ENCODE measurements at places on chromosomes 5 and 9. TPM values are rescaled to one million over a fixed set of nuclear protein-coding genes. Genes with fewer than 3 reads are reported as not detected.

DNA sequence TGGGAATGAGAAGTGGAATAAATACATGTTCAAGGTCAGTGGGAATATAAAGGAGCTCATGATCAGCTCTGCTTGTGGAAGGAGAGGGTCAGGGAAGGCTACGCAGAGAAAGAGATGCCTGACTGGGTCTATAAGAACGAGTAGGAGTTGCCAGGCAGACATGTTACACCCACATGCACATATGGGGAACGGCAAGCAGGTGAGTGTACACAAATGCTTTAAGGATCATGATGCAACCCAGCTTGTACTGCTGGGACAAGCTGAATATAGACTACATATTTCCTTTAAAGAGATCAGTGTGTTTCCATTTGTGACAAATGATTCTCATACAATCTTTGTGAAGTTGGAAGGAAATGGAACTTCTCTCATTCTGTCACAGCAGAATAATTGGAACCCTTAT lies 141.7 kb downstream of the SPOCK1 start:
- no peak overlapping the region for H3K27ac ChIP-seq
- DNase-seq = no peak
- H3K27me3 ChIP-seq = peaks cover 18% of the 10 kb centered on the region
- H3K4me3 ChIP-seq = no peak overlapping the region
- H3K4me1 ChIP-seq = no peaks in the 10 kb centered on the region
- no peaks in the 10 kb centered on the region for H3K36me3 ChIP-seq

The GLDC gene
- total RNA-seq = 1.8 TPM

DNA sequence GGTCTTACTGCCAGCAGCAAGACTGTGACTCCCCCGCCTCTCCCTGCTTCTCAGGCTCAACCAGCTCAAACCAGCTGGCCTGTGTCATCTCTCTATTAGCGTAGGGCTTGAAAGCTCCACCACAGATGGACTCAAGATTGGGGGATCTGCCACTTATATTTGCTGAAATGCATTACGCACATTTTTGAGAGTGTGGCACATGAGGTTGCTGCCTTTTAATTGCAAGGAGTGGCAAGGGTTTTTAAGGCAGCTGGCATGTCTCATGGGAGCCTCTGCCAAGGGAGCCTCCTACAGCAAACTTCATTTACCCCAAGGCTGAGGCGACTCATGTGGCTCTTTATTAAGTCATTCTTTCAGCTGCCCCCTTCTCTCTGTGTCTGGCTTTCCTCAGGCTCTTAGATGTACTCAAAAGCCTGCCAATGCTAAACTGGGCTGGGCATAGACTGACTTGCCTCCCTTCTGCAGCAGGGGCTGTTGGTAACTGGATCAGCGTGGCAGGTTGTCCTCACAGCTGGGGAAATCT lies 219.3 kb downstream of the SMARCA2 start:
- no peak overlapping the region for H3K27ac ChIP-seq
- H3K27me3 ChIP-seq = peaks cover 7% of the 10 kb centered on the region
- no peak overlapping the region for H3K4me3 ChIP-seq
- no peak for DNase-seq
- no peaks in the 10 kb centered on the region for H3K36me3 ChIP-seq

The EMB gene
- 53.0 TPM for total RNA-seq

DNA sequence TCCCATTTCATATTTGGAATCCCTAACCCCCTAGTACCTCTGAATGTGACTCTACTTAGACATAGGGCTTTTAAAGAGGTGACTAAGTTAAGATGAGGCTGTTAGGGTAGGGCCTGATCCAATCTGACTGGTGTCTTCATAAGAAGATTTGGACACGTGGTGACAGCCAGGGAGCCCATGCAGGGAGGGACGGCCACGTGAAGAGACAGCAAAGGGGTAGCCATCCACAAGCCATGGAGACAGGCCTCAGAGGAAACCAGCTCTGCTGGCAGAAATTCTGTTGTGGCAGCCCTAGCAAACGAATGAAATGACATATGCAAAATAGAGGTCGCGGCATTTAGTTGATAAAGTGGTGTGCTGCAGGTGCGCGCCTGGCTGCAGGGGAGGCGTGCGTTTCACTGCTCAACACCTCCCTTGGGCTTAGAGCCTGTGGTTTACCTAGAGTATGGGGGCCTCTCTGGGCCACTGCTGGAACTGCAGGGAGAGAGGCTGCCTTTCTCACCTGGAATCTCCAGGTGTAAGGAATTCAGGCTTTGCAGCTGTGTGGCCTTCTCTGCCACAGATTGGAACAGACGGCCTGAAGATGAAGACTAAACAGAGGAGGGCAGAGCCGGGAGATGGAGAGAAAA lies 7.1 kb upstream of the AFAP1L1 start:
- DNase-seq = peak; percentile 72
- no peaks in the 10 kb centered on the region for H3K27me3 ChIP-seq
- peaks cover 7% of the 10 kb centered on the region for H3K4me1 ChIP-seq
- H3K27ac ChIP-seq = no peak overlapping the region

The TAF11L10 gene
- not detected for total RNA-seq

The DBH gene
- total RNA-seq = not detected

The NIM1K gene
- total RNA-seq = 2.1 TPM

DNA sequence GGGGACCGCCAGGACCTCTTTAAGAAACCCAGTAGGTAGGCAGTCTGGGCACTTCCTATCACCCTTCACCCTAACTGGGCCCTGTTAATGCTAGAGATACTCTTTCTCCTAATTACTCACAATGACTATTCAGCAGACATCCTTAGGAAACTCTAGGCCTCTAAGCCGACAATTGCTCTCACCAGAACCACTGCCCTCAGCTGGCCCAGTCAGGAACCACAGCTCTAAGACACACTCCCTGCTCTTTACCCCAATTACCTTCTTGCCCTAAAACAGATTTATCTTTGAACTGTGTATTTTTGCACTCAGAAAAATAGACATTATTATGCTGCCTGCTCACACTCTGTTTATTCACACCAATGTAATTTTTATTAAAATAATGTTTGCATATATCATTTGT lies 432.6 kb upstream of the SLC30A5 start:
- no peak overlapping the region for H3K27ac ChIP-seq
- H3K27me3 ChIP-seq = no peaks in the 10 kb centered on the region
- peaks cover 2% of the 10 kb centered on the region for H3K4me1 ChIP-seq
- H3K4me3 ChIP-seq = no peak overlapping the region
- DNase-seq = peak; percentile 47

The CORO2A gene
- 10.3 TPM for total RNA-seq

DNA sequence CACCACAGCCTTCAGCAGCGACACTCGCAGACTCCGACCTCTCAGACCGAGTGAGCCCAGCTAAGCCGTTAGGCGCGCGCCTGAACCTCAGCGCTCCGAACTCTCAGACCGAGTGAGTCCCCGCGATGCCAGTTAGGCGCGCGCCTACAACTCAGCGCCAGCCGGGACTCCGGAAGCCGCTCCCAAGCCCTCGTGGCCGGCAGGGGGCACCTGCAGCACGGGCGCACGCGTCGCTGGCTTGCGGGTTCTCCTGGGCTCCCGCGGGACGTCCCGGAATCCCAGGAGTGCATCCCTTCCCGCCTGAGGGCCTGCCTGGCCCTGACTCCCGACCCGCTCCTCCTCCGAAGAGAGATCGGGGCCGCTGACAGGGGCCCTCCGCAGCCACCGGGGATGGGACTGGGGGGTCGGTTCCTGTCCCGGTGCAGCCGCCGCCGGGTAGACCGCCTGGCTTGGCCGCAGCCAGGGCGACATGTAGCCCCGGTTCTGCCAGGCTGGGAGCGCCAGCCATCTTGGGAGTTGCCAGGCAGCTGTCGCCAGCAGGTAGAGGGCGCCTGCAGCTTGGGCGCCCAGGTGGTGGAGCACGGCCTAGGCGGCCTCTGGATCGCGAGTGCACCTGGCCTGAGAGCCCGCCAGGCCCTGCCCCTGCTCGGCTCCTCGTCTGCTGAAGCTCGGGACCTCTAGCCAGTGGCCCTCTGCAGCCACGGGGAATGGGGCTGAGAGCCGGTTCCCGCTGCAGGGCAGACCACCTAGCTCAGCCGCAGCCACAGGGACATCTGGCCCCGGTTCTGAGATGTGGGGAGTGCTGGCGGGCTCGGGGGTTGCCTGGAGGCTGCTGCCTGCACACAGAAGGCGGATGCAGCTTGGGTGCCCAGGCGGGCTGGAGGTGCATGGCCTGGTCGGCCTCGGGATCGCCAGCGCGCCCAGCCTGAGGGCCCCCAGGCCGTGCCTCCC lies at the start of gene ANKRD18A:
Gene ANKRD18A, minus strand, starts transcription at position 114 of the 951 bp plus-strand sequence. CDS start 311 bp downstream, outside the sequence.
- peaks cover 10% of the 10 kb centered on the region for H3K4me1 ChIP-seq
- H3K27me3 ChIP-seq = peaks cover 26% of the 10 kb centered on the region
- H3K27ac ChIP-seq = peak within 1 kb of the TSS; percentile 83
- H3K36me3 ChIP-seq = peaks cover 2% of the 10 kb centered on the region
- H3K4me3 ChIP-seq = peak within 1 kb of the TSS; percentile 76

The APC gene
- total RNA-seq = 22.3 TPM

Data from activated CD4-positive, alpha-beta T cell treated with anti-CD3 and anti-CD28 coated beads for 36 hours (primary cell).